Activated T-helper 1 cell treated with anti-CD3 and anti-CD28 coated beads, Interleukin-2, amount 50 U/mL, for 16 hours (primary cell): ENCODE measurements at places on chromosomes 11 and 22.

GRCh38 chr22:24184057-24184798 is 2.9 kb downstream of the SUSD2 start:
- DNase-seq = no peak

GRCh38 chr11:86805873-86806310 is 5.5 kb downstream of the PRSS23 start:
- DNase-seq = no peak

DNA sequence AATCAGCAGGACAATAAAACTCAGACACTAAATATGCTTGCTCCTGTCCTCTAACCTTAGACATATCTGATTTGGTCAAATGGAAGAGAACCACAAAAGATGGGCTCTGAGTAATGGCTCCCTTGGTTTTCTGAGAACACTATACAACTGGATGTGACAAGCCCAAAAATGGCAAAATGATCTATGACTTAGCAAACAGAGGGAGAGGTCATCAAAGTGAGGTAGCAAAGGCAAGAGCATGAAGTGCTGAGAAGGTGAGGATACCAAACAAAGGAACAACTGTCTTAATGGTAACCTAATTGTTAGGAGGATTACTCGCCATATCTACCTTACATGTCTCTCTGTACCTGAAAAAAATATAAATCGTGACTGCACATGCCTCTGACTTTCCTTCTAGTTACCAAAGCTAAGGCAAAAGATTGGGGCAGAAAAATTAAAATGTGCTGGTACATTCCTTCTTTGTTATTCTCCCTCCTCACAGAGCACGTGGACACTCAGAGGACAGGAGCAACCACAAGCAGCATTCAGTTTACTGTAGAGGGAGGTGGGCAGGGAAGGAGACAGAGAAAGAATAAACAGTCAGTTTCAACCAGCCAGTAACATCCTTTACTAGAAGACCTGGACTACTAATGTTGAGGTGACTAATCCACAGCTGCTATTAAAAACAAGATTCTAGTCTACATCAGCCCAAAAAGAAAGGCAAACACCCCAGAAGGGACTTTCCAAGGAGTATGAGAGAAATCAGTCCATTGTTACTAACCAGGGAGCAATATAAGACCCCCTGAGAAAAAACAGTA is 88.8 kb downstream of the AMBRA1 start:
- DNase-seq = no peak

- DNase-seq = no peak
Measured at GRCh38 chr11:130561441-130561881, 113.0 kb downstream of the ADAMTS15 start.

GRCh38 chr22:49961005-49961600 is 531 bp downstream of the PIM3 start:
- no peak for DNase-seq

DNA sequence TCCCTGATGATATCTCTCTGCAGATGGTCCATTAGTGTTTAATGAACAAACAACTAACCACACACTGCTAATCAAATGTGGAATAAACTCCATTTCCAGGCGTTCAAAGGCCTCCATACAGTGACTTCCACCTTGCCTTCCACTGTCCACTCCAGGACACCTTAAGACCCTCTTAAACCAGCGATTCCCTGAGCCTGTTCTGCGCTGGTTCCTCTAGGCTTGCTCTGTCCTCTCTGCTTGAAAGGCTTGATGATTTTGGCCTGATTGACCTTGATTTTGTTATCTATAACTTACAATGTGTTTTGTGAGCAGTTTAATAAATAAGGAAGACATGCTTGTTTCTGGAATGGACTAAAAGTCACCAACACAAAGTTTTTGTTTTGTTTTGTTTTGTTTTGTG is 12.0 kb downstream of the OVCH2 start:
- DNase-seq = no peak

- DNase-seq = no peak
Measured at GRCh38 chr22:42684462-42685195, 35.4 kb upstream of the CYB5R3 start.

GRCh38 chr22:40509401-40510134 is 127.0 kb downstream of the MRTFA start:
- DNase-seq = no peak

DNA sequence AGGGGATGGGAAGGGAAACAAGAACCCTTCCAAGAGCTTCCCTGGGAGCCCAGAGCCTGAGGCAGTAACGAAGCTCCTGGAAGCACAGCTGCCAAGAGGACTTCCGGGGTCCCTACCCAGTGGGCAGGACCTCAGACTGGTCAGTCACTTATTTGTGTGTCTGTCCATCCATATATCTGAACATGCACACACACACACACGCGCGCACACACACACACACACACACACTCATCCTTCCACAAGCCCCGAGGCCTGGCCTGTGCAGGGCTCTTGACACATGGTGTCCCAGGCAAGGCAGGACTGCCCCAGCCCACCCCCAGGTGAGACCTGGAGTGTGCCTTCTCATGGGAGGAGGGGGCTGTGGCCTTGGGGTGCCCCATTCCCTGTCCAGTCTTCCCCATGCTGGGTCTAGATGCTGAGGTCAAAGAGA is 44.9 kb downstream of the IGLL5 start:
- DNase-seq = no peak

DNA sequence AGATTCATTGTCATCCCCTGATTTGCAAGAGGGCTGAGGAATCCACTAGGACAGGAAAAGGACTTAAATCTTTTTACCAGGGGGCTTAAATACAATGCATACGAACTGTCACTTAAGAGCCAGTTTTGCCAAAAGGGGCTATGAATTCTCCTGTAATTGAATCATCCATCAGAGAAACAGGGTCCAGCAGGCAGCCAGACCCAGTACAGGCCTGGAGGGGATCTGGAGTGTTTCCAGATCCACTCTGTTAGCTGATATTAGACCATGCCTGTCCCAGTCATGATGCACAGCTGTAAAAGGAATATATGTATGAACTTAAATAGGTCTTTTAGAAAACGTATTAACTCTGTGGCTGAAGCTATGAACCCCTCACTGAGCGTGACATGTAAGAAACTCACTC is 53.8 kb upstream of the PRSS23 start:
- no peak for DNase-seq

DNA sequence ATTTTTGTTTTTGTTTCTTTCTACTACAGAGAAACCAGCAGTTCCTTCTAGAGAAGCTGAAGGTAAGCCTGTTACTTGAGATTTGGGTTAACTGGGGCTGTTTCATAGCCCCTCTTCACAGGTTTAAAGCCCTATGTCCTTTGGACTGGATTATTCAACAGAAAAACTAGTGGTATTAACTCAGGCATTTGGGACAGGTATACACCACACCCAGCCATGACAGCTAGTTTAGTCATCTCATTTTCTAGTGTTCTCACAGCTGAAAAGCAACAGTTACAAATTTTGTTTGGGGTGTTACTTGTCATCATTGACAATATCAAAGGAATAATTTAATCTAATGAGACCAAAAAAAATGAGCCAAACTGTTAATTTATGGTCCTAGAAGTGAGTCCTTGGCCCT is 14.0 kb downstream of the LAYN start:
- no peak for DNase-seq

DNA sequence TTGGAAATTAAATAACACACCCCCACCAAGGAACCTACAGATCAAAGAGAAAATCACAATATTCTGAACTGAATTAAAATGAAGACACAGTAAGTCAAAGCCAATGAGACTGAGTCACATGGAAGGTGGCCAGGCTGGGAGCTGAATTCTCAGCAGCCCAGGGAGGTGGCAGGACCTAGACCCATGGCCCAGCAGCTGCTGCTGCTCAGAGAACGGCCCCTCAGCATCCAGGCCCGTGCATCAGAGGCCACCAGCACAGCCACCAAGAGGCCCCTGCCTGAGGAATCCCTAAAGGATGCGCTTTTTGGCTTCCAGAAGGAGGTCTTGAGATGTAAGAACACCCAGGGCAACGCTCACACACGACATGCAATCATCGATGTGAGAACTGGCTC is 35.0 kb downstream of the TBX1 start:
- DNase-seq = no peak

- DNase-seq = no peak
Measured at GRCh38 chr11:90373971-90374370, 151.1 kb upstream of the CHORDC1 start.

DNA sequence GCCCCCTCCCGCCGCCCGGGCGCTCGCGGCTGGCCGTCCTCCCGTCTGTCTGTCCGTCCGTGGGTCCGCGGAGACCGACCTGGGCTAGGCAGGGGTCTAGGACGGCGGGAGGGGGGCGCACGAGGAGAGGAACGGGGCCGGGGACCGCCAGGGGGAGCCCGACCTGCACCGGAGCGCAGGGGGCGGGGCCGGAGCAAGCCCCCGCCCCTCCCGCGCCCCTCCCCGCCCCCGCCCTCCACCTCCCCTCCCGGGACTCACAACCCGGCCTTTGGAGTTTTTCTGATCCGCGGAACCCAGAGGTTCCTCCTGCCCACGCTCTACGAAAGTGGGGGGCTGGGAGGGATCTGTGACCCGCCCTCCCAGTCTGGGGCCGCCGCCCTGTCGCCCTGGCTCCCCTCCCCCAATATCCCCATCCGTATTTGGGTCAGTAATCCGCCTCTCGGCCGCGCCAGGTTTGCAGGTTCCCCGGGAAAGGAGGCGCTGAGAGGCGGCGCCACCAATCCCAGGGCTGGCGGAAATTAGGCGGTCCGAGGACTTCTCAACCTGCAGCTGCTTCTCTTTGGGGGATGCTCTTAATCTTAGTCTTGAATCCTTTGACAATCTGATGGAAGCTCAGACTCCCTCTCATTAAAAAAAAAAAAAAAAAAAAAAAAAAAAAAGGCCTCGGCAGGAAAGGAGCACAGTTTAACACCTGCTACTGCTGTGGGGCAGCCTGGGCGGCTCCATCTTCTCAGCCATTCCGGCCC is 925 bp upstream of the KCNJ11 start:
- DNase-seq = peak; percentile 59

- no peak for DNase-seq
Measured at GRCh38 chr11:120063686-120064340, 74.1 kb downstream of the TRIM29 start.

DNA sequence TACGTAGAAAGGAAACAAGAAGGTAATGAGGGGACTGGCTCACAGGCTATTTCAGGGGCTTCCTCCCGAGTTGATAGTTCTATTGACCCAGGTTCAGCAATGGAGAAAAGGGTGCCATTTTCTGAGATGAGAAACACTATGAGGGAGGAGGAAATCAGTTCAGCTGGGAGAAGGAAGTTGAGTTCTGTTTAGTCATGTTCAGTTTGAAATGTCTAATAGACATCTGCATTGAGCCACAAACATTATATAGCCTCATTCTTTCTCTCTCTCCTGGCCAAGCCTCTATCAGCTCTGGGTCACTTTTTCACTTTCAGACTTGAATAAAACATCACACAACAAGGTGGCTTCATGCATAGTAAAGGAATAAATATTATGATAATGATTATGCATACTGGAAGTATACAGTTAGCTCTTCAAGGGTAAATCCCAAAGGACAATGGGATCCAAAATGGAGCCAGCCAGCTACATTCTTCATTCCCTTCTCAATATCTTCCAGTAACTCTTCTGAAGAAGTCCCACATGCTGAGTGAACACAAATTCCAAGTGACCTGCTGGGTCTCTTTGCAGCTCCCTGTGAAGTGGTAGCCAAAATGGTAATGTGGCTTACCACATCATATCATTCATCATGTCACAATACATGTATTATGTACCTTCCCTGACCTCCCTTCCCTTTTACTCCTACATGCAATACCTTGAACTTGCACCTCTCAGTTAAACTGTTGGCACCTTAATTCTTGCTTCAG is 80.9 kb upstream of the CD44 start:
- no peak for DNase-seq

- DNase-seq = peak; percentile 55
Measured at GRCh38 chr11:73980001-73980961, 2.4 kb downstream of the UCP2 start.

- DNase-seq = no peak
Measured at GRCh38 chr11:96465512-96465911, 75.7 kb downstream of the JRKL start.

DNA sequence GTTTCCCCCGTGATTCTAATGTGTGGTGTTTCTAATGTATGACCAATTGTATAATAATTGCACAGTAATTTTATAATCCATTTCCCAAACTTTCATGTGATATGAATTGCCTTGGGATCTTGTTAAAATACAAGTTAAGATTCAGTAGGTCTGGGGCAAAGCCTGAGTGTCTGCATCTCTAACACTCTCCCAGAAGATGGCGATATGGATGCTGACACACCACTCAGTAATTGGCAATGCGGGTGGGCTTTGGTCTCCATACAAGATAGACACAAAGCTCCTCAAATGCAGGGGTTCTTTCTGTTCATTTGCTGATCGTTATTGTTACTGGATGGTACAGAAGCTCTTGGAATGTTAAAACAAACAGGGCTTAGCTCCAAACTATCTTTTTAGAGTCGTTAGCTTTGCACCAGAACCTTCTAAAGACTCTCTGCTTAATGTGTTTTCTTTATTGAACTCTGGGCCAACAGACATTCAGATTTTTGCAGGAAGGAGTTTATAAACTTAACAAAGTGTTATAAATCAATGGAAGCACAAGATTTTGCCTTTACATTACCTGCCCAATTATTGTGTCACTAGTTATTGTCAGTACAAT is 45.4 kb upstream of the ANO3 start:
- DNase-seq = no peak

DNA sequence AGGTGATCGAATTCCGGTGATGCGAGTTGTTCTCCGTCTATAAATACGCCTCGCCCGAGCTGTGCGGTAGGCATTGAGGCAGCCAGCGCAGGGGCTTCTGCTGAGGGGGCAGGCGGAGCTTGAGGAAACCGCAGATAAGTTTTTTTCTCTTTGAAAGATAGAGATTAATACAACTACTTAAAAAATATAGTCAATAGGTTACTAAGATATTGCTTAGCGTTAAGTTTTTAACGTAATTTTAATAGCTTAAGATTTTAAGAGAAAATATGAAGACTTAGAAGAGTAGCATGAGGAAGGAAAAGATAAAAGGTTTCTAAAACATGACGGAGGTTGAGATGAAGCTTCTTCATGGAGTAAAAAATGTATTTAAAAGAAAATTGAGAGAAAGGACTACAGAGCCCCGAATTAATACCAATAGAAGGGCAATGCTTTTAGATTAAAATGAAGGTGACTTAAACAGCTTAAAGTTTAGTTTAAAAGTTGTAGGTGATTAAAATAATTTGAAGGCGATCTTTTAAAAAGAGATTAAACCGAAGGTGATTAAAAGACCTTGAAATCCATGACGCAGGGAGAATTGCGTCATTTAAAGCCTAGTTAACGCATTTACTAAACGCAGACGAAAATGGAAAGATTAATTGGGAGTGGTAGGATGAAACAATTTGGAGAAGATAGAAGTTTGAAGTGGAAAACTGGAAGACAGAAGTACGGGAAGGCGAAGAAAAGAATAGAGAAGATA is at the start of gene MALAT1:
MALAT1 (plus strand) TSS at position 69 of the 736 bp plus-strand sequence.
- peak; percentile 96 for DNase-seq

GRCh38 chr11:7077101-7077500 is 11.7 kb upstream of the RBMXL2 start:
- DNase-seq = no peak

DNA sequence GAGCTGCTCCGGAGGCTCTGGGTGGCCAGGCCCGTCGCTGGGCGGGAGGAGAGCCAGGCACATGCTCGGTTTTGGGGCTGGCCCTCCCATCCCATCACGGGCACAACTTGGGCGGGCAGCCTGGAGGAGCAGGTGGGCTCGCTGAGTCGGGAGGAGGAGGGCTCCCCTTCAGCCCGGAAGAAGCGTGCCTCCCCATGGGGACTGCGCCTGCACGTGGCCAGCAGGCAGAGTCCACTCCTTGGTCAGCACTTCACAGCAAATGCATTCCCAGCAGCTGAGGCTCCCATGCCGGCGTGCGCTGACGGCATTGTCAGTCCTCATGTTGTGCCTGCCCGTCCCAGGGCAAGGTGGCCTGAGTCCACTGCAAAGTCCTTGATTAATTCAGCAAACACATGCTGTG is 1281.7 kb downstream of the BRD1 start:
- no peak for DNase-seq
